ENCODE measurements at places on chromosomes 7 and 10.

GRCh38 chr10:43437141-43437870 is 395 bp downstream of the ZNF487 start:
- DNase-seq: peak; percentile 19

- DNase-seq: no peak
Observed at GRCh38 chr7:156964971-156965370, 15.5 kb downstream of the NOM1 start.

- DNase-seq: no peak
Observed at GRCh38 chr10:132816718-132817117, 30.8 kb upstream of the NKX6-2 start.

DNA sequence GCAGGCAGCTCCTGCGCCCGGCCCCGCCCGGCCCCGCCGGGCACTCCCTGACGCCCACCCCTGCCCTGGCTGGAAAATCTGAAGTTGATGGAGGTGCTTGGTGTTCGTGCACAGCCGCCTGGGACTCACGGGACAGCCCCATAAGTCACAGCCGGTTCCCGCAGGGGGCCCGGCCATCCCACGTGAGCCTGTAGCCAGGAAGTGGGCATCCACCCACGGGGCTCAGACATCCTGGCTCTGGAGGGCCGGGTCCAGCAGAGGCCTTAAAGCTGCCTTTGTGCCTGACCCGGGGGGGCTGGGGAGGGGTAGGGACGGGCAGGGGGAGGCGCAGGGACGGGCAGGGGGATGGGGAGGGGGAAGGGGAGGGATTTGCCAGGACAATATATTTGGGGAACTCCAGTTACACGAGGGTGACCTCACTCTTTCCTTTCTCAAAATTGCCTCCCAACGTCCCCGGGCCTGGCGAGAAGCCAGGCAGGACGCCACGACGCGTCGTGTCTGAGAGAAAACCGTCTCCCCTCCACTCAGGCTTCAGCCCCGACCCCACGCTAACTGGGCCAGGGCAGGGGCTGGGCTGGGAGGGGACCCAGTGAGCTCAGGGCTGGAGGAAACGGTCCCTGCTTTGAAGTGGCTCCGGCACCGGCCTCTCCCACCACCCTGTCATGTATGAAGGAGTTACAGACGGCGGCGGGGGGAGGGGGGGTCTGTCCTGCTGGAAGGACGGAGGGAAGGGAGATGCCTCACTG is 82.1 kb upstream of the PDGFA start:
- no peak for DNase-seq

Data from RCC 7860 (cell line).